Tibial nerve (tissue), 4 donors: ENCODE measurements at places on chromosomes 4 and X. TPM values are rescaled to one million over a fixed set of nuclear protein-coding genes. Genes with fewer than 3 reads are reported as not detected.

GRCh38 chr4:39043861-39044363 lies 11.7 kb upstream of the TMEM156 start:
- H3K27me3 ChIP-seq = no peaks in the 10 kb centered on the region
- peak overlapping the region; percentile 97 for H3K27ac ChIP-seq
- H3K36me3 ChIP-seq = no peaks in the 10 kb centered on the region
- peaks cover 45% of the 10 kb centered on the region for H3K4me1 ChIP-seq
- DNase-seq = no peak

- no peaks in the 10 kb centered on the region for H3K27me3 ChIP-seq
- no peaks in the 10 kb centered on the region for H3K36me3 ChIP-seq
- no peak for DNase-seq
- no peak overlapping the region for H3K27ac ChIP-seq
- H3K4me3 ChIP-seq = no peak overlapping the region
- no peaks in the 10 kb centered on the region for H3K4me1 ChIP-seq
Measured at GRCh38 chr4:92992758-92993157, 689.0 kb downstream of the GRID2 start.

GRCh38 chr4:94477227-94477626 lies 25.5 kb downstream of the PDLIM5 start:
- no peak for DNase-seq
- H3K36me3 ChIP-seq = no peaks in the 10 kb centered on the region
- no peaks in the 10 kb centered on the region for H3K27me3 ChIP-seq
- H3K27ac ChIP-seq = no peak overlapping the region
- no peak overlapping the region for H3K4me3 ChIP-seq

GRCh38 chrX:150074175-150074574 lies 135.9 kb upstream of the EOLA2 start:
- no peaks in the 10 kb centered on the region for H3K4me1 ChIP-seq
- no peaks in the 10 kb centered on the region for H3K36me3 ChIP-seq
- H3K27me3 ChIP-seq = no peaks in the 10 kb centered on the region
- no peak overlapping the region for H3K27ac ChIP-seq

- H3K36me3 ChIP-seq = no peaks in the 10 kb centered on the region
- no peak for DNase-seq
- no peak overlapping the region for H3K27ac ChIP-seq
- H3K4me3 ChIP-seq = no peak overlapping the region
- H3K4me1 ChIP-seq = no peaks in the 10 kb centered on the region
Measured at GRCh38 chr4:156939801-156940200, 31.8 kb downstream of the PDGFC start.

- no peaks in the 10 kb centered on the region for H3K4me1 ChIP-seq
- no peaks in the 10 kb centered on the region for H3K36me3 ChIP-seq
- no peak overlapping the region for H3K27ac ChIP-seq
- H3K27me3 ChIP-seq = no peaks in the 10 kb centered on the region
- DNase-seq = no peak
- H3K4me3 ChIP-seq = no peak overlapping the region
Measured at GRCh38 chrX:9310616-9311015, 154.2 kb upstream of the TBL1X start.

XAGE1A gene
- total RNA-seq = not detected

BGN gene
- 103 TPM for total RNA-seq

SSX1 gene
- not detected for total RNA-seq

DNA sequence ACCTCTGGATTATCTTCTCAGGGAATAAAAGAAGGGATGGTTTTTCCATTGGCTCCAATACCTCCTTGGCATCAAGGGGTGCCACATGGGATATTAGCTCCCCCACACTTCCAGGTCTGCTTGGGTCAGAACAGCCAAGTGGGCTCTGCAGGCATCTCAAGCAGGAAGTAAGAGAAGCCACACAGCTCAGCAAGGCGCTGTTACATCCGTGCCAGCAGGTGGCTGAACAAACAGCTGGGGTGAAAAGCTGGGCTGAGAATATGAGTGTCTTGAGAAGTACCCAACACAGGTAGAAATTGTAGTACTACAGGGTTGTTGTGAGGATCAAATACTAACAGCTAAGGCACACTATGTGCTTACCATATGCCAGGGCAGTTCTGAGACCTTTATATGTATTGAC lies 76.7 kb upstream of the TMEM150C start:
- DNase-seq = no peak
- H3K27me3 ChIP-seq = no peaks in the 10 kb centered on the region
- H3K4me3 ChIP-seq = no peak overlapping the region
- H3K36me3 ChIP-seq = no peaks in the 10 kb centered on the region

NR0B1 gene
- 0.22 TPM for total RNA-seq
